CD4-positive, alpha-beta T cell treated with Interleukin-15 for 4 hours (primary cell): ENCODE measurements at places on chromosomes 16 and 17.

DNA sequence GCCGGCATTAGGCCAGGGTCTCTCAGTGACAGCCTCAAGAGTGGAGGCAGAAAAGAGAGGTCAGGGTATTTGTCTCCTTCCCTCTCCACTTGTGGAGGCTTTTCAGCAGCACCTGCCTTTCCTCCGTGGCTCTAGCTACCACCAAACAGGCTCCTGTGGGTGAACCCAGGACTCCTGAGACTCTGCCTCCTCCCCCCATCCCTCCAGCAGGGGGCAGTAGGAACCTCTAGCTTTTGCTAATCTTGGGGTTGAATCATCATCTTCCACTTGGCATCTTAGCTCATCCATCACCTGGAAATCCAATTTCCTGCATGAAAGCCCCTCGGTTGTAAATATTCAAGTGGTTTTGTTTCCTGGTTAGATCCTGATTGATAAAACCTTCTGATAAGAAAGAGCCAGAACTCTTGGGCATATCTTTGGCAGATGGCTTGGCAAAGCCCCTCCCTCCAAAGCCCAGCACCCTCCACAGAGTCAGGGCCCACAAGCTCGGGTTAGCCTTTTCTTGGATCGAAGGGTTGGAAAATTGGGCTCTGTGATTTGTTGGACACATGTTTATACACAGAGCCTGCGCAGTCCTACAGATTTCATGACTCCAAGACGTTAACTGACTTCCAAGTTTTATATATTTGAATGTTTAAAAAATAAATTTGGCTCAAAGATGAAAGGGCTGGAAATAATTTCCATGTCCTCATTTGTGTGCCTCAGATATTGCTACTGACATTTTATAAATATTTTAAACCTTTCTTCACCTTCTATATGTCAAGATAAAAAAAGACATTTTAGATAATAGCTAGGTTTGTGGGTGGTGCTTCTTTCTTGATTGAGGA lies 322.1 kb downstream of the MAP2K4 start:
- no peak for DNase-seq

- no peak for DNase-seq
Measured at GRCh38 chr17:28960256-28961061, 9.1 kb upstream of the PHF12 start.

- peak; percentile 83 for DNase-seq
Measured at GRCh38 chr16:67666559-67667452, at the start of the genes C16orf86 and ENKD1. TSS of gene C16orf86 (plus strand) at chr16:67666814. CDS start at chr16:67666971, 157 bp downstream. TSS of gene ENKD1 (minus strand) at chr16:67666750. CDS start at chr16:67666442, 308 bp downstream.

DNA sequence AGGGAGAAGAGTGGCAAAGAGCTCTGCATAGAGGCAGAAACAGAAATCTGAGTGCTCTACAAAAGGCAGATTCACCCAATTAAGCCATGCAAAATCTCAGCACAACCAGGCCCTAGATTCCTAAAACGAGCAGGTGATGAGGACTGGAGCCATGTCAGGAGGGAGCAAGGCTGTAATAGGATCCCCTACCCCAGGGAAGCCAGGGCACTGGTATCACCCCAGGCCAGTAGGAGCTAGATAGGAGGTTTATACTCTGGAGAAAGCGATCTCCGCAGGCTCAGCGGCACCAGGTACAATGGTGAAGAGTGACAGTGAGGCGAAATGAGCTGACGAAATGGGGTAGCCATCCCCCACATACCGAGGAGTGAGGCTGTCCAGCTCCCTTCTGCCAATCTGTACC lies 171.5 kb downstream of the PARN start:
- DNase-seq, result no peak

GRCh38 chr17:78986649-78987328 lies 7.1 kb upstream of the LGALS3BP start:
- DNase-seq, result no peak

- no peak for DNase-seq
Measured at GRCh38 chr17:69858460-69858859, 216.6 kb upstream of the KCNJ16 start.

DNA sequence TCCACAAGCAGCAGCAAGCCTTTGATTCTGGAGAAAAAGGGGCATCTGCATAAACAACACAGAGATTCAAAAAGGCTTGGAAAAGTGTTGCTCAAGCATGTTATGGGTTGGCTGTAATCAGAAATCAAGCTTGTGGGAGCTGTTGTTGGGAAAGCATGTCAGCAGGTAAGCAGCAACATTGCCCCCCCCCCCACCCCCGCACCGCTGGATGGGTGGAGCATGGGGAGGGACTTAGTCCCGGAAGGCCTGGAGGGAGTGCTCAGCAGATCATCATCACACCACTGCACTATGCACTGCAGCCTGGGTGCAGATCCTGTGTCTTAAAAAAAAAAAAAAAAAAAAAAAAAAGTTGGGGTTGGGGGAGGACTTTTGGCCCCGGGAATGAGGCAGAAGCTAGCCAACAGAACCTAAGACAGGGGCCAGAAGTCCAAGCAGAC lies 16.8 kb upstream of the AKAP1 start:
- no peak for DNase-seq

GRCh38 chr17:56838687-56839086 lies 4.7 kb downstream of the DGKE start:
- DNase-seq, result no peak

- DNase-seq, result no peak
Measured at GRCh38 chr17:55402374-55402773, 19.3 kb downstream of the MMD start.

DNA sequence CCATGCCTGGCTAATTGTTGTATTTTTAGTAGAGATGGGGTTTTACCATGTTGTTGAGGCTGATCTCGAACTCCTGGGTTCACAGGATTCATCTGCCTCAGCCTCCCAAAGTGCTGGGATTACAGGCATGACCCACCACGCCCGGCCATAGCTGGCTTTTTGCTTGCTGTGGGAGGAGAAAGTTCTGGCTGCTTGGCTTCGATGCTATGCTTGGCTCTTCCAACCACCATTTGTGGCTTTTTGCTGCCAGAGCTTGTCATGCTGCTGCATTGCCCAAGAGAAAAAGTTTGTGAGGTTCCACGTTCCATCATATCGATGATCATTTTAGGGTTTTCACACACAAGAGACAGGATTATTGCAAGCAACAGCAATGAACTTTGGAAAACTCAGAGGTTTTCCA lies 16.2 kb downstream of the BMERB1 start:
- no peak for DNase-seq
